Fibroblast of skin of abdomen (primary cell): ENCODE measurements at places on chromosomes 4 and X.

GRCh38 chr4:38040619-38041018 is 80.4 kb downstream of the PTTG2 start:
- no peak for DNase-seq

DNA sequence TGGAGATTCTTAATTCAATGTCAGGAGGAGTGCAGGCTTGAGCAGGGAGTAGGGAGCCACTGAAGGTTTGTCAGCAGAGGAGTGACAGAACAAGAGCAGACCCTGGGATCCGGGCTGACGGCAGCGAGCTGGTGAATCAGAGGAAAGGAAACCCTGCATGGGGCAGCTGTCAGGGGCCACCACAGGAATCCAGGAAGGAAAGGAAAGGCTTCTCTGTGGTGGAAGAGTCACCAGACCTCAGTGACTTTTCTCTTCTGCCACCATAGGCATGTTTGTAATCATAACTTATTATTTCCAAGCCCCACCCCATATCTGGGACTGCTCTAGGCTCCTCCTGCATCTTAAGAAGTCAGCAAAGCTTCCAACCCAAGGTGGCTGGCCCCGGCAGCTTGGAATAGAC is 150.9 kb downstream of the BCOR start:
- peak; percentile 82 for DNase-seq

- peak; percentile 98 for DNase-seq
Observed at GRCh38 chr4:113784497-113785250, 23.1 kb upstream of the CAMK2D start.

- DNase-seq, result no peak
Observed at GRCh38 chr4:170697045-170697444, 607.3 kb upstream of the AADAT start.

GRCh38 chr4:23373261-23373660 is 516.6 kb downstream of the PPARGC1A start:
- peak; percentile 50 for DNase-seq

DNA sequence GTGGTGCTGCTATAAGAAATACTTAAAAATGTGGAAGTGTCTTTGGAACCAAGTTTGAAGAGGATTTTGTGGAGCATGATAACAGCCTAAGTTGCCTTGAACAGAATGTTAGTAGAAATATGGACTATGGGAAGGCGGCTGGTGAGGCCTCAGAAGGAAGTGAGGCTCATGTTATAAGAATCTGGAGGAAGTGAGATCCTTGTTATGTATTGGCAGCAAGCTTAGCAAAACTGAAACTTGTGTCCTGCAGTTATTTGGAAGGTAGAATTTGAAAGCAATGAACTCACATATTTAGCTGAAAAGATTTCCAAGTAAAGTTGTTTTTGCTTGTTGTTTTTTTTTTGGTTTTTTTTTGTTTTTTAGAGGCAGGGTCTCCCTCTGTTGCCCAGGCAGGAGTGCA is 13.6 kb upstream of the MED14 start:
- DNase-seq, result no peak

DNA sequence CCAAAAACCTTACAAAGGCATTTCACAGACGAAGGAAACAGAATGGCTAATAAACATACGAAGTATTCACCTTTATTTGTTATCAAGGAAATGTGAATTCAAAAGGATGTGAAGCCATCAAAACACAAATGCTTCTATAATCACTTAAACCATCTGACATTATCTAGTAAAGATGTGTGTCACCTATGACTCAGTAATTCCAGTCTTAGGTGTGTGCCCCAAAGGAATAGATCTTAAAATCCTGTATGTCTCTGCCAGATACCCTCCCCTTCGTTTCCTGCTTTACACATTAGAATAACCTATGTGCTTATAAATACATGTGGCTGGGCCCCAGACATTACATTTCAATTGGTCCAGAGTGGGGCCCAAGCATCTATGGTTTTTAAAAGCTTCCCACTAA is 41.8 kb upstream of the CEP135 start:
- DNase-seq, result peak; percentile 7

DNA sequence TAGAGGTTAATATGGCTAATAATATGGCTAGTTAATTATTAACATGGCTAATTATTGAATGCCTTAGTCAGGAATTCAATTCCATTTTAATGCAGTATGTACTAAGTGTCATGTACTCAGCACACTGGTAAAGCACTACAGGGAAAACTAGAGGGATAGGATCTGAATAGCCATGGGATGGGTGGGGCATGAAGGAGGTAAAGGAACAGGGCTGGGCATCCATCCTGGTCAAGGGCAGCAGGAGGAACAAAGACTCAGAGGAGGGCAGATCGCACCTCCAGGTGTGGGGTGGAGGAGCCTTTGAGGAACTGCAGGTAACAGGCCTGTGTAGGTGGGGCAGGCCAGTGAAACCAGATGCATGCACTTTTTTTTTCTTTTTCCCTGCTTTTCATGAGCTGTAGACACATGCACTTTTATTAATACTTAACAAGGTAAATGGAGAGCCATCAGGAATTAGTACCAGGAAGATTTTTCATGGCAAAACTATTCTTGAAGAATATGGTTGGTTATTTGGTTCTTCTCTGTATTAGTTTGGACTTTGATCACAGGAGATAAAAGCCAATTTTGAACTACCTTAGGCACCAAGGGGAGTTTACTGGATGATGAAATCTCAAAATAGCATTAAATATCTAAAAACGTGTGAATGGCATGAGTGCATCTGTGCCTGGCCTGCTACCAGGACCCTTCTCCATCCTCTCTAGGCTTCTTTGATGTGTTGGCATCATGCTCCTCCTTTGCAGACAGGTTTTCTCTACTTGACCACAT is 88.3 kb downstream of the CC2D2A start:
- no peak for DNase-seq

- no peak for DNase-seq
Observed at GRCh38 chrX:155995321-155995875, 2.1 kb upstream of the IL9R start.

- peak; percentile 8 for DNase-seq
Observed at GRCh38 chrX:13165266-13166189, 121.1 kb upstream of the FAM9C start.

DNA sequence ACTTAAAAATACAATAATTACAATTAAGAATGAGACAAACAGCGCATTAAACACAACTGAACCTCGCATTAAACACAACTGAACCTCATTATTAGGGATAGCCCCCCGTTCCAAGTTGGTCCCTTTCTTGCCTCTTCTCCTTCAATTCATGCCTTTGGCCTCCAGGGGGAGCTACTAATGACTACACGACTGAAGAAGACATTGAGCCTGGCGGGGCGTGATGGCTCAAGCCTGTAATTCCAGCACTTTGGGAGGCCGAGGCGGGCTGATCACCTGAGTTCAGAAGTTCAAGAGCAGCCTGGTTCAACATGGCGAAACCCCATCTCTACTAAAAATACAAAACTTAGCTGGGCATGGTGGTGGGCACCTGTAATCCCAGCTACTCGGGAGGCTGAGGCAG is 56.4 kb upstream of the NWD2 start:
- DNase-seq, result no peak

DNA sequence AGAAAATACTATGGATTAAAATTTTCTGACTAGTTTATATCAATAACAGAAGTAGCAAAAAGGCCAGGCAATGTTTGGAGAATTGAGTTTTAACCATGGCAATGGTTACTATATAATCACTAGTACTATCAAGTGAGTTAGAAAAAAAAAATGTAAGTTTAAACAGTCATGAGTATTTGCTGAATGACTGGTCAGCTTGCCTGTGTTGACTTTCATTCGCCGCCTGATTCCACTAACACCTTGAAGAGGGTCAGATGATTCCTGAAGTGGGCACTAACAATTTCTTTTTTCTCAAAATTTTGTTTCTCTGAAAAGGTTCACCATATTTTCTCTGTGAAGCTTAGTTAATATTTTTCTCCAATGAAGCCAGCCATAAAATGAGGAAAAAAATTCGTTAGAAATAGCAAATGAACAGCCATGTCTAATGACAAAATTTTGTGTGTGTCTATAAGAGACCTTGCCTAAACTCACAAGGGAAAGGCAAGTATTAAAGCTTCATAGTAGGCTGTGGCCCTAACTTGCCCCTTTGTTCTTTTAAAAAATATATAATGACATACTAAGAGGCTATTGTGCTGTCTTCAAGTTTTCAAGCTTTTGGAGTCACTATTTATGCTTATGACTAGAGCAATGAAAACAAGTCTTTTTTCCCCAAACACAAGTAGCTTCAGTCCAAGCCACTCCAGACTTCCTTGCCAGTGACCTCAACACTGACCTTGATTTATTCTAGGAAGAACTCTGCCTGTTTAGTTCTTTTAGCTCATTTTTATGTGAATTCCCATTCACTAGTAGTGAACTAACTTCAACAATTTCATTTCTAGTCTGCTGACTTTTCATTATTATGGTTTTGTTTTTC is 18.4 kb upstream of the FHDC1 start:
- DNase-seq, result no peak

GRCh38 chrX:100264200-100264599 is 145.9 kb downstream of the PCDH19 start:
- DNase-seq, result no peak

DNA sequence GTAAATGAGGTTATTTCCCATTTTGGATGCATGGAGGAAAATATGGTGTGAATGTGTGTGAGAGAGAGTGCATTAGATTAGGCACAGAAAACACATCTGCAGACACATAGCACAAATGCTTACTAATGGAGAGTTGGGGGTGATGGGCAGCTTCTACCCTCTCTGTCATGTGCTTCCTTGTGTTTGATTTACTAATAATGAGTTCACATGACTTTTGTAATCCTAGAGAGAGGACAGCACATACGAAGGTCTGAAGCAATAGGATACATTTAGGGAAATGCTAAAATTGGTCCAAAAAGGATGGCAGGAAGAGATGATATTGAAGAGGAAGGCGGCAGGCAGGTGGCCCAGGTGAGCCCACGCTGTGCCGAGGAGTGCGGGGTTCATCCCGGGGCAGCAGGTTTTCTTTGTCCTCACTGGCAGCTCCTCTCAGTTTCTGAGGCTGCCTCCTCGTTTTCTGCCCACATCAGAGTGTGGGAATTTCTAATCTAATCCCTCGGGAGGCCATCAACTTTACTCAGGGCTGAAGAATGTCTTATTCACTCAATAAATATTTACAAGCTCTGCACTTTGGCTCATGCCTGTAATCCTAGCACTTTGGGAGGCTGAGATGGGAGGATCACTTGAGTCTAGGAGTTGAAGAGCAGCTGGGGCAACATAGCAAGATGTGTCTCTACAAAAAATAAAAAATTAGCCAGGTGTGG is 15.9 kb upstream of the MAP9 start:
- peak; percentile 83 for DNase-seq

DNA sequence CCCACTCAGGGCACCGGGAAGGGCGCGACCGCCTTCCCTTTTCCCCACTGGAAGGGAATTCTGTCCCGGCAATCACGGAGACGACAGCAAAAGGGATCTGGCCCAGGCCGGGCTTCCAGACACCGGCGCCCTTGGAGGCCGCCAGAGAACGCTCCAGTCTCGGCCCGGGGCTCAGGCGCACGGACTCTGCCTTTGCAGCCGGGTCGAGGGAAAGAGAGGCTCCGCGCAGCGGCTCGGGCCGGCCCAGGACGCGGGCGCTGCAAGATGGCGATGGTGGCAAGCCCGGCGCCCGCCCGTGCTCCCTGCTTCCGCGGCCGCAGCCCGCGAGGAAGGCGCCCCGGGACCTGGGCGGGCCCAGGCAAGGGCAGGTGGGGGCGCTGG is 1.1 kb downstream of the CTBP1 start:
- no peak for DNase-seq

GRCh38 chr4:128384765-128385598 is 97.4 kb upstream of the PGRMC2 start:
- DNase-seq, result no peak

DNA sequence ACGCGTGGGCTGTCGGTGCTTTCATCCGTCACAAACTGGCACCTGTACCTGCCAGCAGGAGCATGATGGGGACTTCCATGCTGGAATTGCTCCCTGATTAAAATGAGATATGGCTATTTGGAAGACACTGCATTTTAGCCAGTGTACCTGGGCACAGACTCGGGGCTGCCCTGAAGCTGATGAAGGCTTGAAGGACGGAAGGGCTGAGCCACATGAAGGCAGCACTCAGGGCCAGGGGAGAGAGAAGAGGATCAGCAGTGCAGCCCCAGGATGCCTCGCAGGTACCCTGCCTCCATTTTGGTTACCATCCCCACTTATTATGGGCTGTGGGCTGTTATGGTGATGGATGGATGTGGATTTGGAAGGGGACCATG is 79.0 kb downstream of the CRMP1 start:
- DNase-seq, result no peak

- DNase-seq, result no peak
Observed at GRCh38 chr4:2288051-2288541, 26.2 kb upstream of the MXD4 start.

DNA sequence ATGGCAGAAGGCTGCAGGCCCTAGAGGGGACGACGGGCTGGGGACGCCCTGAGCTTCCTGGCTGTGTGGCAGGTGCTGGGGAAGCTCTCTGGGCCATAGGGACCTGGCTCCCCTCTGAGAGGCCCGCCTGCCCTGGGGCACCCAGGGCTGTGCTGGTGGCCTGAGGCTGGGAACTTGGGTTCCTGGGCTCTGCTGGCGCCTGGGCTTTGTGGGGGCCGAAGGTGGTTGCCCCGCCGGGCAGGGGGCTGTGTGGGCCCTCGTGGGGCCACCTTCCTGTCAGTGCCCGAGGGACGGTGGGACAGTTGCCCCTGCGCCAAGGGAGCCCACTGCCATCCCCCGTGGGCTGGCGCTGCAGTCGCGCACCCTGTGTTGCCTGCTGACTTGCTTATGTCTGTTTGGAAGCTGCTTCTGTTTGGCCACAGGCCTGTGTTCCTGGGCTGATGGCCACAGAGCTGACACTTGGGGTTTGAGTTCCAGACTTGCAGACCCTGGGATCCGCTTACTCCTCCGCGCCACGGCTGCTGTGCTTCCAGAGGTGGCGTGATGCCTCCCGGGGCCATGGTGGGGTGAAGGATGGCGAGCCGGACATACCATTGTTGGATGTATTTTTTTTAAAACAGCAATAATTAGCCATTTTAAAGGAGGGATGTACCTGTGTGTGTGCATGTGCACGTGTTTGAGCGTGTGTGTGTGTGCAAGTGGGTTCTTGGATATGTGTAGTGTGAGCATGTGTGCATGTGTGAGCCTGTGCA is 8.5 kb downstream of the NAT8L start:
- no peak for DNase-seq

DNA sequence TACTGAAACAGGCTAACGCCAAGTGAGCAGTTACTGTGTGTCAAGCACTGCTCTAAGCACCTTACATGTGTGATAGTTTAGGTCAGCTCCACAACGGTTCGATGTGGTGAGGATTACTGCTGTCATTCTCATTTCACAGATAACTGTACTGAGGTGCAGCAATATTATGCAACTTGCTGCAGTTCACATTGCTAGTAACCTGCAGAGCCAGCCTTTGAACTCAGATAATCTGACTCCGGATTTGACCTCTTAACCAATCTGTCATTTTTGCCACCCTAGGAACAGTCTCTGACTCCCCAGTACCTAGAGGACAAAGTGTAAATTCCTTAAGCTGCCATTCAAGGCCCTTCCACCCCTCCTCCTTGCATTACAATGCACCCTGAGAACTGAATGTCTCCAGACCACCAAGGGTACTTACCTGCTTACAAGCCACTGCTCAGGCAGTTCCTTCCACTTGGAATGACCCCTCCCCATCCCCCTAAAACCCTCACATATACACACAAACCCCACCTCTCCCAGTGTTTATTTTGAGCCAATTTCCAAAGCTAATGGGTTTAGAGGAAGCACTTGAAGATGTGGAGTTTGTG is 24.9 kb downstream of the EFNB1 start:
- DNase-seq, result no peak

- no peak for DNase-seq
Observed at GRCh38 chrX:150648296-150648940, 44.8 kb upstream of the MTMR1 start.

- DNase-seq, result peak; percentile 44
Observed at GRCh38 chr4:104395168-104395614, 99.5 kb downstream of the CXXC4 start.

- DNase-seq, result no peak
Observed at GRCh38 chr4:163613383-163613782, 118.9 kb downstream of the TMA16 start.
